Memory B cell (primary cell): ENCODE measurements at places on chromosomes 12 and 14.

DNA sequence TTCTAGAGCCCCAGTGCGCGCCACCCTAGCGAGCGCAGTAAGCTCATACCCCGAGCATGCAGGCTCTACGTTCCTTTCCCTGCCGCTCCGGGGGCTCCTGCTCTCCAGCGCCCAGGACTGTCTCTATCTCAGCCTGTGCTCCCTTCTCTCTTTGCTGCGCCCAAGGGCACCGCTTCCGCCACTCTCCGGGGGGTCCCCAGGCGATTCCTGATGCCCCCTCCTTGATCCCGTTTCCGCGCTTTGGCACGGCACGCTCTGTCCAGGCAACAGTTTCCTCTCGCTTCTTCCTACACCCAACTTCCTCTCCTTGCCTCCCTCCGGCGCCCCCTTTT is 791 bp downstream of the TMEM233 start:
- no peak overlapping the region for H3K27ac ChIP-seq
- no peak overlapping the region for H3K4me3 ChIP-seq
- DNase-seq, result no peak
- H3K27me3 ChIP-seq, result peaks cover 32% of the 10 kb centered on the region
- H3K36me3 ChIP-seq, result no peaks in the 10 kb centered on the region

GRCh38 chr12:49345825-49346658 is 646 bp upstream of the DNAJC22 start:
- peak overlapping the region; percentile 19 for H3K27ac ChIP-seq
- H3K4me1 ChIP-seq, result peaks cover 33% of the 10 kb centered on the region
- DNase-seq, result no peak
- H3K4me3 ChIP-seq, result peak overlapping the region; percentile 85
- H3K27me3 ChIP-seq, result peaks cover 22% of the 10 kb centered on the region

DNA sequence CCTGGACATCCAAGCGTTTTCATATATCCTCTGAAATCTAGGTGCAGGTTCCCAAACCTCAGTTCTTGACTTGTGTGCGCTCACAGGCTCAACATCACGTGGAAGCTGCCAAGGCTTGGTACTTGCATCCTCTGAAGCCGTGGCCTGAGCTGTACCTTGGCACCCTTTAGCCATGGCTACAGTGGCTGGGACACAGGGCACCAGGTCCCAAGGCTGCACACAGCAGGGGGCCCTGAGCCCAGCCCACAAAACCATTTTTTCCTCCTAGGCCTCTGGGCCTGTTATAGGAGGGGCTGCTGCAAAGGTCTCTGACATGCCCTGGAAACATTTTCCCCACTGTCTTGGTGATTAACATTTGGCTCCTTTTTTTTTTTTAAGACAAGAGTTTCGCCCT is 11.6 kb upstream of the FAM177A1 start:
- no peaks in the 10 kb centered on the region for H3K27me3 ChIP-seq
- no peak overlapping the region for H3K27ac ChIP-seq
- H3K36me3 ChIP-seq, result peaks cover 17% of the 10 kb centered on the region
- no peak for DNase-seq
- no peaks in the 10 kb centered on the region for H3K4me1 ChIP-seq

GRCh38 chr12:71935594-71935993 is 3.1 kb upstream of the TPH2 start:
- peaks cover 12% of the 10 kb centered on the region for H3K27me3 ChIP-seq
- no peak overlapping the region for H3K27ac ChIP-seq
- DNase-seq, result no peak
- H3K4me1 ChIP-seq, result no peaks in the 10 kb centered on the region
- H3K36me3 ChIP-seq, result no peaks in the 10 kb centered on the region
- H3K4me3 ChIP-seq, result no peak overlapping the region

DNA sequence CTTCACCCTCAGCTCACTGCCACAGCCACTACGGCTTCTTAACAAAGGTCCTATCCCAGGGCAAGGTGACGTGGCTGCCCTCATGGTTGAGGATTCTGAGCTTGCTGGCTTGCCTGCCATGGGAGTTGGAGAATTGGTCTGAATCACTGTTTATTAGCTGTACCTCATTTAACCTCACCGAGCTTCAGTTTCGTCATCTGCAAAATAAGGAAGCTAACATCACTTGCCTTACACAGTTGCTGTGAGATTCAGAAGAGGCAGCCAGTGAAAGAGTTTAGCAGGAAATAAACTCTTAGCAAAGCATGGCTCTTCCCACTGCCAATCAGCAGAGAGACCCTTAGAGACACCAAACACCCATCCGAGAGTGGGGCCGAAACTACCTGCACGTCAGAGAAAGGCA is 90.1 kb upstream of the KCNA1 start:
- no peak overlapping the region for H3K4me3 ChIP-seq
- H3K27ac ChIP-seq, result peak overlapping the region; percentile 89
- DNase-seq, result no peak
- H3K27me3 ChIP-seq, result no peaks in the 10 kb centered on the region

DNA sequence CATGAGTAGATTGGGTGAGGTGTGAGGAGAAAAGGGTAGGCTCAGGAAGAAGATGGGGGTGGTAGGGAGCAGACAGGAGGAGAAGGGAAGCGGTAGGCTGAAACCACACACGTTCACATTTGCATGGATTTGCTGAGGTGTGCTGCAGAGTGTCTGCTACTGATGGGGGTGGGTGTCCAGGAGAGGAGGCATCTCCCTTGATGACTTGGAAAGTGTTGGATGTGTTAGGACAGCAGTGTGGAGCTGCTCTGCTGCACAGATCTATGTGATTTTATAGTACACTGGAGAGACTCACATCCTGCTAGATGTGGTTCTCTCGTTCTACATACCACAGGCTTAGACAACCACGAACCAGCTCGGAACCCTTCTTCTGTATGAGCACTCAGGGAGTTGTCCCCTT is 9.3 kb downstream of the ZFHX2 start:
- no peak overlapping the region for H3K27ac ChIP-seq
- H3K36me3 ChIP-seq, result no peaks in the 10 kb centered on the region
- H3K27me3 ChIP-seq, result no peaks in the 10 kb centered on the region
- H3K4me1 ChIP-seq, result peaks cover 3% of the 10 kb centered on the region
- no peak overlapping the region for H3K4me3 ChIP-seq
- DNase-seq, result no peak

DNA sequence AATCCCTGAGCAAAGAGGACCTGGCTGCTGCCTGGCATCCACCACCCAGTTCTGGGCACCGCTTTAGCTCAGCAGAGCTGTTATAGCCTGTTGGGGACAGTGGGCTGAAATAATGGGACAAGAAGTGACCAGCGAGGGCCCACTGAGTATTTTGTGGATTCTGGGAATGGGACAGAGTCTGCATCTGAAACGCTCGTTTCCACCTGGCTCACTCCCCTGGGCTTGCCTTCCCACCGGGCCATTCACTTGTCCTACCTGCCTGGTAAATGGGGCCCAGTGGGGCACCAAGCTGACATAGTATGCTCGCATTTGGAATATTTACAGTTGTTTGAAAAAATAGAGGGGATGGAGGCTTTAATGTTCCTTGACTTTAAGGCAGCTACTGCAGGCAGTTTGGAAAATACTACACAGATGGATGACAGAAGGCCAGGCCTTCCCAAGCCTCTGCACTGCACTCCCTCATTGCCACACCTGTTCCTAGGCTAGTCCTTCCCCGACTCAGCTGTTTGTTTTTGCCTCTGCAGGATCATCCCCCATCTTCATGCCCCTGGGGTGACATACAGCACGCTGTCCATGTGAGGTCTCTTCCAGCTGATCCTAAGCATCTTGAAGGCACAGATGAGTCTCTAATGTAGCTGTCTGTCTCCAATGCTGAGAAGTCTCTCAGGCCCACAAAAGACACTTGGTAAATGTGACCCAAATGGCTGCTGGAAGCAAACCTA is 61.3 kb upstream of the DICER1 start:
- peaks cover 51% of the 10 kb centered on the region for H3K36me3 ChIP-seq
- peaks cover 4% of the 10 kb centered on the region for H3K4me1 ChIP-seq
- no peaks in the 10 kb centered on the region for H3K27me3 ChIP-seq
- no peak overlapping the region for H3K4me3 ChIP-seq

GRCh38 chr12:128920468-128920867 is 67.2 kb downstream of the GLT1D1 start:
- H3K36me3 ChIP-seq, result no peaks in the 10 kb centered on the region
- H3K27me3 ChIP-seq, result peaks cover 8% of the 10 kb centered on the region
- no peaks in the 10 kb centered on the region for H3K4me1 ChIP-seq
- H3K4me3 ChIP-seq, result no peak overlapping the region

DNA sequence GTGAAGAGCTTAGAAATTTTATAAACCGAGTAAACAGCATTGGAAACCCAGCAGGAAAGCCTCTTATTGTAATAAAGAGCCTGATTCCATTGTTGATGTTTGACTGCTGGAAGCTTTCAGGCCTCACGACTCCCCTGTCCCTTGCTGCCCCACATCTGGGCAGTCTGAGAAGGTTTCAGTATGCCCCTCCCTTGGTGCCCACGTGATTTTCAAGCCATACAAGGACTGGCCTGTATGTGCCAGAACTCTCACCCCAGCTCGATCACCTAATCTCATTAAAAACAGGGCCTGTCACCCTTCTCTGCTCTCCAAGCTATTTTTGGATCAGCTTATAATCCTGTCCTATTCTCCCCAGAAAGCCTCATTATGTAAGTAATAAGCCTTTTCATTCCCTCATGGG is 7.5 kb upstream of the PYROXD1 start:
- no peak for DNase-seq
- H3K4me1 ChIP-seq, result no peaks in the 10 kb centered on the region
- H3K27me3 ChIP-seq, result peaks cover 6% of the 10 kb centered on the region
- no peaks in the 10 kb centered on the region for H3K36me3 ChIP-seq

DNA sequence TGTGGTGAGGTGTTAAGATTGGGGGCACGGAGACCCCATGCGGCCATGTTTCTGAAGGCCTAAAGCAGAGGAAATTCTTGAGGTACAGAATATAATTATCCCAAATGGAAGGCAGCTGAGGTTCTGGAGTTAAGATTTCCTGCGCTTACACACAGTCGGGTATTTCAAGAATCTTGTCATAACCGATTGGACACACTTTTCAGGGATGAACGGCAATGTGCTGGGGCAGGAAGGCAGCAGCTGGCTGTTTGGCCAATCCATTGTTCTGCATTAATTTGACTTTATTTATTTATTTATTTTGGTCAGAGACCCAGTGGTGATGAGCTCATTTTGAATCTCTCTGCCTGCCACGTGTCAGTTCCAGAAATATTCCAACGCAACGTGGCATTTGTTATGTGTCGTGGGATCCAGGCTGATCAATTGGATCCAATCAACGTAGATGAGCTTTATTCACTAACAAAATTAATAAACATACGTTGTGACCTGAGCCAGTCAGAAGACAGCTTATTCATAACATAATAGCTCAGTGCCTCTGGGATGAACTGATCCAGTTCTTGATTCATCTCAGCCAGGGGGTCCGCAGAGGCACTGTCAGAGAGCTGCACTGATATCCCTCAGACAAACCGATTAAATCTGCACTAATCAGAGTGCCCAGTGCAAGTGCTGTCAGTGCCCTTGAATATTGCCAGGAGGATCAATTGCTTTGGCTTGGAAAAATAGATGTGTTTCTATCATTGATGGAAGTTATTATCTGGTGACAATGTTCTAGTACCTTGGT is 181.0 kb downstream of the KTN1 start:
- no peak for DNase-seq
- no peak overlapping the region for H3K27ac ChIP-seq
- no peaks in the 10 kb centered on the region for H3K36me3 ChIP-seq
- no peak overlapping the region for H3K4me3 ChIP-seq
- peaks cover 3% of the 10 kb centered on the region for H3K27me3 ChIP-seq

DNA sequence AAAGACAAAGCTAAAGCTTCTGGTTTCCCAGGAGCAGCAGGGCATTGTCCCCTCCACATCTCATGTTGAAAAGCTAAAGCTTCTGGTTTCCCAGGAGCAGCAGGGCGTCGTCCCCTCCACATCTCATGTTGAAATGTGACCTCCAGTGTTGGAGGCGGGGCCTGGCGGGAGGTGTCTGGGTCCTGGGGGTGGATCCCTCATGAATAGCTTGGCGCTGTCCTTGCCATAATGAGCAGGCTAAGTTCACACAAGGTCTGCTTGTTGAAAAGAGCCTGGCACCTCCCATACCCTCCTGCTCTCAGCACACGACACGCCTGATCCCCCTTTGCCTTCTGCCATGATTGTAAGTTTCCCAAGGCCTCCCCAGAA is 123.7 kb downstream of the PIWIL1 start:
- no peak for DNase-seq
- no peaks in the 10 kb centered on the region for H3K27me3 ChIP-seq

GRCh38 chr12:99093166-99093565 is 448.1 kb downstream of the APAF1 start:
- H3K27me3 ChIP-seq, result no peaks in the 10 kb centered on the region
- no peak overlapping the region for H3K4me3 ChIP-seq
- H3K4me1 ChIP-seq, result no peaks in the 10 kb centered on the region

GRCh38 chr14:91945751-91946621 is 1.5 kb downstream of the FBLN5 start:
- no peaks in the 10 kb centered on the region for H3K36me3 ChIP-seq
- H3K27me3 ChIP-seq, result peaks cover 25% of the 10 kb centered on the region
- DNase-seq, result no peak
- H3K27ac ChIP-seq, result no peak overlapping the region
- H3K4me3 ChIP-seq, result no peak overlapping the region

GRCh38 chr12:115383668-115384067 is 699.7 kb upstream of the TBX3 start:
- no peaks in the 10 kb centered on the region for H3K4me1 ChIP-seq
- peaks cover 6% of the 10 kb centered on the region for H3K27me3 ChIP-seq
- no peak overlapping the region for H3K27ac ChIP-seq
- DNase-seq, result no peak
- H3K4me3 ChIP-seq, result no peak overlapping the region

DNA sequence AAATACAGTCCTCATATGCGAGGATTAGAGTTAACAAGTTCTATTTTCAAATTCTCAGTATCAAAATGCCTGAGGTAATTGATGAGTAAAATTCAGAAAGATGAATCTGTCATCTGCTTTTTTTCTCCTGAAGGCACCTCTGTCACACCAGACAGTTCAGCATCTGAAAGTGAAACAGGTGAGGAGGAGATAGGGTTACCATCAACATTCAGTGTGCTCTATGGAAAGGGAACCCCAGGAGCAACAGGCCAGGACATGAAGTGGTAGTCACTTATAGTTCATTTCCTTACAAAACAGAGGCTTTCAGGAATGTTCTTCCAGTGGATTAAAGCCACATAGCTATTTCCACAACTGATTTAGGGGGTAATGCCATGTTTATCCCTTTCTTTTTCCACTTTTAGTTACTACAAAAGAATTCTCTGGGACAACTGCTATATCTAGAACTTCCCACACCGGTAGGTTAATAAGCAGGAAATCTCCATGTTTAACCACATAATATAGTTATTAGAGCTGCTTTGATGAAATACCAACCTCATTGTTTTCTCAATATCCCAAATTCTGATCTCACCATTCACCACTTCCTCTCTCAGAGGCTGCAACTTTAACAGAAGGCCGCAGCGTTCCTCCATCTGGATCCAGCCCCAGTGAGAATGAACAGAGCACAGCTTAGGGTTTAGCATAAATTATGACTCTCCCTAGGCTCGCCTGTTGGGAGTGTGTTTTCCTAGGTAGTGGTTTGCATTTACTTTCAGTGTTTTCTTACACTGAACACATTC is 177.0 kb upstream of the CNTN1 start:
- peaks cover 3% of the 10 kb centered on the region for H3K4me1 ChIP-seq
- H3K36me3 ChIP-seq, result no peaks in the 10 kb centered on the region
- no peak for DNase-seq
- peaks cover 7% of the 10 kb centered on the region for H3K27me3 ChIP-seq
- H3K27ac ChIP-seq, result no peak overlapping the region

GRCh38 chr14:101367421-101368261 is 193.7 kb upstream of the DIO3 start:
- no peak for DNase-seq
- H3K27ac ChIP-seq, result no peak overlapping the region
- H3K27me3 ChIP-seq, result peaks cover 10% of the 10 kb centered on the region
- peaks cover 2% of the 10 kb centered on the region for H3K36me3 ChIP-seq
- no peak overlapping the region for H3K4me3 ChIP-seq
